ENCODE measurements at places on chromosomes 4 and X.

- no peak for DNase-seq
Measured at GRCh38 chr4:78953769-78954666, 14.8 kb upstream of the PAQR3 start.

- no peak for DNase-seq
Measured at GRCh38 chr4:158356301-158356700, 146.0 kb downstream of the TMEM144 start.

GRCh38 chr4:43411226-43411625 is 518.7 kb downstream of the GRXCR1 start:
- DNase-seq, result no peak

- no peak for DNase-seq
Measured at GRCh38 chr4:22264261-22264660, 251.6 kb downstream of the ADGRA3 start.

DNA sequence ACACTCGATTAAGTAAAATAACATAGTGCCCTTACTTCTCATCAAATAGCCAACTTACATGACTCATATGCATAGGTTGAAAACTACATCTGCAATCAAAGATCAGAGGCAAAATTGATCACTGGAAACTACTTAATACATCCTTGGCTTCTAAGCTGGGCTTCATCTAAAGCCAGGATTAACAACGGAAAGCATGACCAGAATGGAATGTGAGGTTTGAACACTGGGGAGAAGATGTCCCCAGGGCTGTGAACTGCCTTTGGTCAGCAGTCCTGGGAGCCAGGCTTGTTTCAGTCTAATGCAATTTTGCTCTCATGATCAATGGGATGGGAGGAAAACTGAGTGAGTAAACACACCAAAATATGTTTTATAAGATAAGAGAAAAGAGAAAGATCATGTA is 192.5 kb upstream of the TTC29 start:
- DNase-seq, result no peak

DNA sequence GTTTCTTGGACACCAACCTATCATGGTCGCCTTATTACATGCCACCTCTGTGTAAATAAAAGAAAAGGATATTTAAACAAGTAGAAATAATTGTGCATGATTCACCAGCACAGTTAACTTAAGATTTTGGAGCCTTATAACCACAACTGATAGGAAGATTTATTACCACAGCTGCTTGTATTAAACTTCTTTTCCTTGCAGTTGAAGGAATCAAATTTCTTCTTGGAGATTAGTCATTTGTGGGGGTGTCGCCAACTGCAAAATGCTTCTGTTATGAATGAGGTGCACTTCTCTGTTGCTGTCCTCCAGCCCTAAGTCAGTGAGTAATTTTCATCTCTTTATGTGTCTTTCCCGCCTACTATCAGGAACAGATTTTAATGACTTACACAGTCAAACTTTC is 73.3 kb downstream of the OR13H1 start:
- no peak for DNase-seq

DNA sequence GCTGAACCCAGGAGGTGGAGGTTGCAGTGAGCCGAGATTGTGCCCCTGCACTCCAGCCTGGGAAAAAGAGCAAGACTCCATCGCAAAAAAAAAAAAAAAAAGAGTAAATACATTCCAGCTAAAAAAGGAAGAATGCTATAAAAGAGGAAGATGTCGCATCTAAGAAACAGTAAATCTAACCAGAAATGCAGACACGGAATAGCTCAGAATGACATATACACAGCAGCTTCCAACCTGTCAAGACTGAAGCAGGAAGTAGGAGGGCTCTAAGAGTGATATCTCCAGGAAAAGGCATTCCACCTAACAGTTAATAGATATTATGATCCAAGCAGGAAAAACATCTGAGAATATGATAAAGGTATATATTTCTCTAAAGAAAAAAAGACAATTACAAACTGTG is 16.0 kb downstream of the CLOCK start:
- DNase-seq, result no peak

DNA sequence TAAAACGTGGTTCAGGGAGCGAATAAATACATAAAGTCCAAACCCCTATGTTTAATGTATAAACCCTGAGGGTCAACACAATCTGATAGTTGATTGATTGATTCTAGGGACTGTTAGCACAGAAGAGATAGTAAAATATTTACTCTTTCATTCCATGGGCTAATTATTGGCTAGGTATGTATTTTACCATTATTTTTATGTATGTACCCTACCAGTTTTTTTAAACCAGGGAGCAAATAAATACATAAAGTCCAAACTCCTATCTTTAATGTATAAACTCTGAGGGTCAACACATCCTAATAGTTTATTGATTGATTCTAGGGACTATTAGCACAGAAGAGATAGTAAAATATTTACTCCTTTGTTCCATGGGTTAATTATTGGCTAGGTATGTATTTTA is 40.0 kb downstream of the ZFX start:
- no peak for DNase-seq

Measured in lung (tissue), 17 donors.